ENCODE measurements at places on chromosomes 16 and 17.
A peak's percentile ranks its signal among the peaks of the same experiment; 100 is the strongest.

DNA sequence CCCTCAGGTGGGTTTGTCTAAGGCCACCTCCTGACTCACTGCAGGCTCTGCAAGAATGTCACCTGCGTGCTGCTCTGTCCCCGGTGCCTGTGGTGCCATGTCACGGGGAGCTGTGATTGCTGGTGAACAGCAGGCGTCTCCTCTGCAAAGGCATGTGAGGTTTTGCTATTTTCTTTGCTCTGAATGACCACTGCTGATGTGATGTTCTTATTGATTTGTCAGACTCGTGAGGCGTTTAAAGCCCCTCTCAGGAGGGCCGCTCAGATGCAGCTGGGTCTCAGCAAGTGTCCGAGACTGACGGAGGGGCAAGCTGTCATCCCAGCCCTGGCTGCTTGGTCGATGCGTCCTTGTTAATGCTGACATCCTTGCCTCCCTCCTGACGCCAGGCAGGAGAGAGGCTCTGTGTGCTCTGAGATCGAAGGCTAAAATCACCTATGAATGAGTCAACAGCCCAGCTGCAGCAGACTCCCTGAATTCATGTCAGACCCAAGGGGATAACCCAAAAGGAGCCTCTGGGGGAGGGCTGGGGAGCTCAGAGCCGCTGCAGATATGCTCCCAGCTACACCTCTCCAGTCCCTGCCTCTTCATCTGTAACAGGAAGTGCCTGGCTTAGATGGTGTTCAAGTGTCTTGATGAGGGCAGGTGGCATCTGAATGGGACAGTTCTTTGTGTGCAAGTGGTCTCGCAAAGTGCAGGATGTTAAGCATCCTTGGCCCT, 11.8 kb upstream of the PEMT start:
- no peak for DNase-seq

GRCh38 chr17:80395402-80396151, 19.4 kb upstream of the ENDOV start:
- no peak for DNase-seq

- no peak for DNase-seq
These were observed 12.3 kb downstream of the PELP1 start for GRCh38 chr17:4691686-4692085.

- DNase-seq, result no peak
These were observed 14.7 kb upstream of the LITAF start for GRCh38 chr16:11601425-11601824.

DNA sequence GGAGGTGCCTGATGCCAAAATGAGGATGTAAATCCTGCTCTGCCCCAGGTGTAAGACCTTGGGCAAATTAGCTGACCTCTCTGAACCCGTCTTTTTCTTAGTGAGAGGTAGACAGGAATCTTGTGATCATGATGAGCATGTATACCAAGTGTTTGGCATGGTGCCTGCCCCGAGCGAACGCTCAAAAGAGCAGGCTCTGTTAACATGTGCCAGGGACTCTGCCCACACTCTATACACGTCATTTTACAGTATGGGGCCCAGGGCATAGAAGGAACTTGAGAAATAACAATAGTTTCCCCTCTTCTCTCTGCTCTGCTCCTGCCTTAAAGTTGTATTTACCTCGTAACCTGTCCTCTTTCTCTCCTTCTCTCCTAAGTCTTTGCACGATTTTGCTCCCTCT, 9.3 kb upstream of the MAF start:
- no peak for DNase-seq

GRCh38 chr16:89864527-89864820, 8.9 kb upstream of the TCF25 start:
- DNase-seq, result no peak

GRCh38 chr16:4664538-4665418, 28.6 kb upstream of the NUDT16L1 start:
- DNase-seq, result no peak

DNA sequence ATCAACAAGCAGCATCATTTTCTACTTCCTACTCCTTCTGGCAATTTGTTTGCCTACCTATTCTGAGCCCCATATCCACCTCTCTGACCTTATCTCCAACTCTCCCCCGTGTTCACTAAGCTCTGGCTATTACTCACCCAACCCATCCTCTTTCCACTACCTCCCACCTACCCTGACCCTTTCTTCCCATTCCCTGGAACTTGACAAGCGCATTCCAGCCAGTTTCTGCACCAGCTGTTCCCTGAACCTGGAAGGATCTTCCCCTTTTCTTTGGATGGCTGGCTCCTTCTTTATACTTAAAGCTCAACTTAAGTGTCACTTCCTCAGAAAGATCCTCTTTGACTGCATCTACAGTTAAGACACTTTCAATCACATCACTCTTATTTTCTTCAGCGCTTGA, 2.2 kb downstream of the DCUN1D3 start:
- DNase-seq, result no peak

GRCh38 chr16:28237754-28238357, 26.1 kb upstream of the XPO6 start:
- no peak for DNase-seq

- no peak for DNase-seq
These were observed 129.1 kb downstream of the GAS7 start for GRCh38 chr17:10069301-10069700.

- no peak for DNase-seq
These were observed 21.0 kb downstream of the PDIA2 start for GRCh38 chr16:303760-304505.

GRCh38 chr16:31876951-31877828, 3.6 kb downstream of the ZNF267 start:
- peak; percentile 88 for DNase-seq

DNA sequence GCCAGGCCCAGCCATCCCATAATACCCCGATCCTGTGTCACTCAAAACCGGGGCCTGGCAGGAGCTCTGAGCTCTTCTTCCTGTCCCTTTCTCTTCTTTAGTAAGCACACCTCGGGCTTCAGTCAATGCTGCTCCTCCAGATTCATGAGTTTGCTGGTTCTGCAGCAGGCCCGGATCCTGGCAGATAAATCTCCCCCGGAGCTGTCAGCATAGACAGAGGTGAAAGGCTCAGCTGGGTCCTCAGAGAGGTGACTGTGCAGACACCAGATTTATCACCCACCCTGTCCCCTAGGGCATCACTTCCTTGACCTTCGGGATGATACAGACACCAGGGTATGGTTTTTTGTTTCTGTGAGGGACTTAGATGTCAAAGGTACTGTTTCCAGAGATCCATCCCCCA, 242.5 kb upstream of the N4BP1 start:
- no peak for DNase-seq

GRCh38 chr17:27471321-27472269, 15.3 kb downstream of the KSR1 start:
- DNase-seq, result no peak

DNA sequence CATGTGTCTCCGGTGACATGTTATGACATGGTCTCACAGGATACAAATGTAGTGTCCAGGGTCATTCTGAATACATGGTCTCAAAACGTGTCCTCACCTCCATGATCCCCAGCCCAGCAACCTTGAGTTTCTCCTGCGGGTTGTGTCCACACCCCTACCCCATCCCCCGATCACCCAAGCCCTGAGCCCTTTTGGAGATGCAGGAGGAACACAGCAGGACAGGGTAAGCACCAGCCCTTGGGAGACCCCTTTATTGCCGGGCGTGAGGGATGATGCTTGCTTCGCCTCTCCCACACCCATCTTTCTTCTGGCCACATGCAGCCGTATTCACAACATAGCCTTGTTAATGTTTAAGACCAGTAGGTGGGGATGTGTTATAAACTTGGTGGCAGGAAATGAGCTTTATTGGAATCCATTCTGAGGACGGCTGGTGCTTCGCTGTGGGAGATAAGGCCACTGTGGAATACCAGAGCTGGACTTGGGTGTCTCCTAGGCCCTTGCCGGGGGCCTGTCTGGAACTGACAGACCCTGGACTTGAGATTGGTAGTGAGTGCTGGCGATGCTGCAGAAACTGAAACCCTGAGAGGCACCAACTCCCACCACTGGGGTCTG, 5.5 kb downstream of the TMEM132E start:
- peak; percentile 27 for DNase-seq

GRCh38 chr17:44362459-44362948, 1.1 kb downstream of the FAM171A2 start:
- DNase-seq, result no peak

- peak; percentile 31 for DNase-seq
These were observed 1.5 kb downstream of the DLX3 start for GRCh38 chr17:49993423-49994060.

GRCh38 chr17:19755392-19755791, 7.3 kb upstream of the ALDH3A1 start:
- DNase-seq, result no peak

DNA sequence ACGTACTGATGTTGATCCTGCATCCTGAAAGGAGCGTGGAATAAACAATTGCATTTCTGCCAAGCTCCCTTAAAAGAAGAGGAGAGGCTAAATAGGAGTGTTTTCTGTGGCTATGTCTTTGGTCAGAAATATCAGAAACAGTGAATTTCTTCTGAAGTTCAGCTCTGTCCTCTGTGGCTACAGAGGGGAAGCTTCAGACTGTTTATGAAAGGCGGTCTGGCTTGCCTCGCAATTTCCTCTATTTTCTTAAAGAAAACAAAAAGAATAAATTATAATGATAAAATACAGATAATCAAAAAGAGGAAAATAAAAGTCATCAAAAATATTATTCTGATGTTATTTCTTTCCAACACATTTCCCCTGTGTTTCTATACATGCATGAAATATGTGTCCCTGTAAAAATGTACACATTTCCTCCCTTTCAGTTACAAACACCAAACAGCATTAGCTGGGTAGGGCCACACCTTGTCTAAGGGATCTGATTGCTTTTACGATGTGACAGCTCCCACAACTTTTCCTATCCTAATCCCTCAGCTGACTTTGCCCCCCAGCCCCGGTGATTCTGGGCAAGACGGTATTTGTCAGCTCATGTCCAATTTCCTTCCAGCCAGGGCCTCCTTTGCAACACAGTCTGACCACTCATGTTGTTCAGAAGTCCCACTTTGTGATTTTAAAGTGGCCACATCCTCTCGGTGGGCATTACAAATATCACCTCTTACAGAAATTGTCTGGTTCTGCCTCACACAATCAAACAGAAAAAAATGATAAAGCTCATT, 439.0 kb downstream of the HS3ST3B1 start:
- no peak for DNase-seq

DNA sequence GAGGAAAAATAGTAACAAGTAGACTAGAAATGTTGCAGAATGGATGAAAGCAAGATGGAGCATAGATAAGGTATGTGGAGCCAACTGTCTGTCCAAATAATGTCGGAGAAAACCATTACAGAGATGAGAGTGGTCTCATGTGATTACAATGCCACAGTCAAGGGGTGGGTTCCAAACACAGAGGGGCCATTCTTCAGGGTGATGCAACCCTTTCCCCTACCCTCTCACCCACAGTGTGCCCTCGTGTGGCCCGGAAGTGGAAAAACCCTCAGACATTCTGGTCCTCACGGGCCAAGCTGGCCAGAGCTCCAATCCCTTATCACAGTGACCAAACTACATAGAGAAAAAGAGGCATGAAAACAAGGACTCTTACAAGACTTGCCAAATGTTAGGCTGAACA, 17.7 kb upstream of the HS3ST3A1 start:
- DNase-seq, result no peak

DNA sequence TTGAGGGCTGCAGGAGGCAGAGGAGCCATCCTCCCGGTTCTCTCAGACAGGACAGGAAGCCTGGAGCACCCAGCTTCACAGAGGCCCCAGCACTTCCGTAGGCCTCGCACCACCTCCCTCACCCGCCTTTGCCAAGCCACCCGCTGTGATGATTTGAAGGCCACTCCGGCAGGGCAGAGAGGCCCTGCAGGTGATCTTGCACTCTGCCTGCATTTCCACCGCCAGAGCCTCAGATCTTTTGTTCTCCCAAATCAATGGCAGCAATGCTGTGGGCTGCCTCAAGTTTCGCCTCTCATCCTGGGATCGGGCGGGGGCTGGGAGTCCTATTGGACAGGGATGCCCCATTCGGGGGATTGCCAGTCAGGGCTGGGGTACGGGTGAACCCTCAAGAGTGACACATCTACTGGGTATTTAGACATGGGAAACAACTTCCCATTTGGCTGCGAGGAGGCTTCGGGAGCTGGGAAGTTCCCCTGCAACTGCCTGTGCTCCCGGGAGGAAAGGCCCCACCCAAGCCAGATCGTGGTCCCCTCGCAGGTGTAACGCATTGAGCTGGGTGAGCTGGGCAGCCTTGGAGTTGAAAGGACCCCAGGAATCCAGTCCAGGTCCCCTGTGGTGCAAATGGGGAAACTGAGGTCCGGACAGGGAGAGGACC, 34.8 kb upstream of the PEMT start:
- DNase-seq, result no peak

GRCh38 chr17:349666-350065, 2.9 kb downstream of the RPH3AL start:
- no peak for DNase-seq

- DNase-seq, result peak; percentile 93
These were observed at the start of the genes VPS9D1 and ZNF276 for GRCh38 chr16:89720813-89721545. VPS9D1 (minus strand) TSS chr16:89720898; CDS start chr16:89720861, 37 bp downstream. ZNF276 (plus strand) TSS chr16:89721537; CDS start chr16:89721641, 104 bp downstream.

DNA sequence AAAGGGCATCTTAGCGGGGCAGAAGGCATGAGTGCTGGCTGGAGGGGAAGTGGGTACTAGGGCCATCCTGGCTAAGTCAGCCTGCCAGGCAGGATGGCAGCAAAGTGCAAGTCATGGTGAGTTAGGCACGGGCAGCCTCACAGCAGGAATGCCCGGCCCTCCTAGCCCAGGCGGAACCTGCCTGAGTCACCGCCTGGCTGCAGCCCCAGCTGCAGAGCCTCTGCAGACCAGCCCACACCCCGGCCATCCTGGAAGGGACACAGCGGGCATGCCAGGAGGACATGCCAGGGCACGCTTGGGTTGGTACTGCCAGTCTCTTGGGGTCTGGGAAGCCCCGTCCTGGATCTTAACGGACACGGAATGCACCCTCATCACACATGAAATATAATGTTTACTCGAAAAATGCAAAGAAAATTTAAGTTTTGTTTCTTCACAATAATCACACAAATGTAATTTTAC, 5.0 kb upstream of the ALDH3A1 start:
- peak; percentile 75 for DNase-seq

DNA sequence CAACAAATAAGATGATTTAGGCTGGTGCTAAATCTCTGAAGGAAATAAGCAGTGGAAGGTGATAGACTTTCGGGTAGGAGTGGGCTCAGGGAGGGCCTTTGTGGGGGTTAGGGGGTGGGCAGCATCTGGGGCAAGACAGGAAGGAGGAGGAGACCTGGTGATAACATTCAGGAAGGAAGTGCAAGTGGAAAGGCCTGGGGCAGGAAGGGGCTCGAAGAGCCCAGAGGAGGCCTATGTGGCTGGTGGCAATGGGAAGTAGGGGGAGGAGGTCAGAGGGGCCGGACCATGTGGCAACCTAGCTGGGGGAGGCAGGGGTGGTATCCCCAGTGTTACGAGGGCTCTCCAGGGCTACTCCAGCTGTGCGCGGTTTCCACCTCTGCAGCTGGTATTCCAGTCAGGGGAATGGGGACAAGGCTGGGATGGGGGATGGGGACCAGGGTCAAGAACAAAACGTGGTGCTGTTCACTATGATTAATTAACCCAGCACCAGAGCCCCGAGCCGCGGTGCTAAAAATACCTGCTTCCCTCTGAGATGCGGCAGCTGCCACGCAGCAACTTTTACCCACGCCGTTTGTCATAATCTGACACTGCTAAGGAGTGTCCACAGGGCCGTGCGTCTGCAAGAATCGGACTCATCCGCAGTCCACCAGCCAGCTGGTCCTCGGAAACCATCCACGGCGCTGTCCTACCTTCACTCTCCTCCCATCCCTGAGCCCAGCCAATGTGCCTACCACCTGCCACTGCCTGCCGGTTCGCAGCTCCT, 5.2 kb upstream of the CCDC182 start:
- no peak for DNase-seq

All from foreskin fibroblast (primary cell).